ENCODE measurements at places on chromosomes 1 and 21.

DNA sequence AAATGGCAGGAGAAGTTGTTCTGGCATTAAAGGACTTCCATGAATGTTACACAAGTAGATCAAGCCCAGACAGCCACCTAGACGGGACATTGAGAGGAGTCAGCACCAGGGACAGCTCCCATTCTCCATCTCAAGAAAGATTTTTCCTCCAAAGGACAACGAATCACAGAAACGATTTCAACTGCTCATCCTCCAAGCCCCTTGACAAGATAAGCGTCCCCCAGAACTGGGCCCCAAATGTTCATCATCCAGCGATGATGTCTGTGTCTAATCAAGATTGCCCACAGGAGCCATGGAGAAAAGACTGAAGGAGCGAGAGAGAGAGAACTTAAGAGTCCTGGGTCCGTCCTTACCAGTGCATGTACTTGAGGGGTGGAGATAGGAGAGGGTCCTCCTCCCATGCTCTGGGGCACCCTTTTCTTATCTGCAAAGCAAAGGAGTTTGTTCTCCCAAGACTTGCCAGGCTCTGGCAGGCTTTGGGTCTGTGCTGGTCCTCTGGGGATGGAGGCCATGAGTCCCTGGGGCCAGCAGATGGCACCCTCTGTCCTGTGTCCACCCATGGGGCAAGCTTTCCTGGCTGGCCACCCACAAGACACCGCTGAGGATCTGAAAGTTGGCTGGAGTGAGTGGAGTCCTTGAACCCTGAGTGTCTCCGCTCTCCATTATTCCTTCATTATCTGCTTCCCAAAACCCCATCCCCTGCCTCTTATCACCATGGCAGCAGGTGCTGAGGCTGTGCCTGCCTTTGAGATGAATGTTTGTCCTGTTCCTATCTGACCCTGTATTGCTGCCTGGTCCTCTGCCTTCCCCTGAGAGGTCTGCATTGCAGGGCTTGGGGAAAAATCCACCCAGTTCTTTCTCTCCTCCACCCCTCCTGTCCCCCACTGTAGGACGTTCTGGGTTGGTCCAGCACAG lies 164.6 kb downstream of the ACTL8 start:
- H3K4me3 ChIP-seq: no peak overlapping the region
- no peaks in the 10 kb centered on the region for H3K4me1 ChIP-seq
- H3K36me3 ChIP-seq: no peaks in the 10 kb centered on the region
- H3K27ac ChIP-seq: no peak overlapping the region

DNA sequence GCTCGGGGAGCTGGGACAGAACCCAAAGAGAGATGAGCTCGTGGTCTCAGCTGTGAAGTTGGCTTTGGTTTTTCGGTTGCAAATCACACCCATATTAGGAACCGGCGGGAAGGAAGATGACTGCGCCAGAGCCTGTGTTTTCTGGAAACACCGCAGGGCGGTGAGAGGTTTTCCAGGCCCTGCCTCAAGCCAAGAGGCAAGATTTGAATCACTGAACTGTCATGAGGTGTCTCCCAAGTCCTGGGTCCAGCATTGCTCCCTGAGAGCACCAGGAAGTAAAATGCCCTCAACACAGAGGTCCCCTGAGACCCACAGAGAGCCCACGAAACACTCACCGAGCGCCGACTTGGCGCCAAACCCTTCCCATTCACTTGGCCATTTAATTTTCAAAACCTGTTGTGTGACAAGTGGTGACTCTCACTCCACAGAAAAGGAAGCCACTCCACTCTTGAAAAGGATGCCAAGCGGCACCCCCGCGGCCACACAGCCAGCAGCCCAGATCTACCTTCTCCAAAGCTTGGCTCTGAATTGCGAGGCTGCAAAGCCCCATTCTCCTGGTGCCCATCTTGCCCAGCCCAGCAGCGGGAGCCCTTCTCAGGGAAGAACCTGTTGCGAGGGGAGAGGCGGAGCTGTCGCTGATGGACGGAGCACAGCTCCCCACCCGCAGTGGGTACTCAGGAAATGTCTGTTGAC lies 99.0 kb upstream of the RUNX3 start:
- H3K4me1 ChIP-seq: peaks cover 98% of the 10 kb centered on the region
- H3K27ac ChIP-seq: no peak overlapping the region
- H3K27me3 ChIP-seq: no peaks in the 10 kb centered on the region
- peak overlapping the region; percentile 66 for H3K4me3 ChIP-seq

DNA sequence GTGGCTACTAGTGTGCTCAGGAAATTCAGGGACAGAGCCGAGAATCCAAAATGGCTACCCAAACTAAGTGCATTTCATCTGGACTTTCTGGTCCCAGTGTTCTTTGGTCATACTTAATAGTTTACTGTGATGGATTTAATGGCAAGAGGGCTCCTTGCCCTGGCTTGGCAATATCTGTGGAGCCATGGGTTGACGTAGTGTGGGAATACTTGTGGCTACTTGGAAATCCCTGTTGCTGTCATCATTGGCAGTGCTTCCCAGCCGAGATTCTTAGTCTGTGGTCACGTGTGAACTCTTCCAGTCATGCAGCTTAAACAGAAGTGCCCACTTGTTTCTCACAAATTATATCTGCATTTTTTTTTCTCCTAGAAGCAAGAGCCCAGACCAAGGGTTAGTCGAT lies 198.9 kb downstream of the HS2ST1 start:
- H3K27ac ChIP-seq: no peak overlapping the region
- DNase-seq: no peak
- H3K4me1 ChIP-seq: no peaks in the 10 kb centered on the region
- H3K4me3 ChIP-seq: no peak overlapping the region
- H3K27me3 ChIP-seq: no peaks in the 10 kb centered on the region

DNA sequence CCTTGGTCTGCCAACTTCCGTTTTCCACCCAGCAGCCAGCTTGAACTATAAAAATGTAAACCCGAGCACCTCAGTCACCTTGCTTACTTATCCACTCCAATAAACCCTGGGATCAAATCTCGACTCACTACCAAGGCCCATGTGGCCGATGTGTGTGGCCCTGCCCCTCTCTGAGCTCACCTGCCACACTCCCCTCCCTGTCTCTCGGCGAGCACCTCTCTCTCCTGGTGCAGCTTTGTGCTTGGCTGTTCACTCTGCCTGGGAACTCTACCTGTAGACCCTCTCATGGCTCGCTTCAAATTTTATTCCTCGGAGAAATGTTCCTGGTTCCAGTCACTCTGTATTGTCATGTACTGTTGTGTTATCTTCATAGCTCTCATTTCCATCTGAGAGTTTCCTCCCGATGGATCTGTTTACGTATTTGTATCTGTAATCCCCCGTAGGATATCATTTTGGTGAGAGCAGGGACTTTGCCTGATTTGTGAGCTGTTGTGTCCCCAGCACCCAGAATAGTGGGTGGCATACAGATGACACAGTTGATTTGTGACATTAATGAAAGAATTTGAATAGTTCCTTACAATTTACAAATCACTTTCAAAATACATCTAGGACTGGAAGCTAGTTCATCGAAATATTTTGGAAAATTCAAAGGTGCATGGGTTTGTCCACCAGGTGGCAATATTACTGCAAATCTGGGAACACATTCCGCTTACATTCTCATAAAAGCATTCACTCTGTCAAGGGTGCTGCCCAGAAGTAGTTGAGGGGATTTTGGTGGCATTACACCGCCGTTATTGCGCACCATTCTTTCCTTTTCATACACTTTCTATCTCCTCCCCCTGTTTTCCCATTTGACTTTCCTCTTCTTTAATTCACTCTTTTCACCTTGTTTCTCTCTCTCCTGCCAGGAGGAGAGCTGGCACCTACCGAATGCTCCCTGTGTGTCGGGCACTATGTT lies 95.3 kb downstream of the ABCA4 start:
- H3K4me1 ChIP-seq: peaks cover 4% of the 10 kb centered on the region
- H3K4me3 ChIP-seq: no peak overlapping the region
- H3K36me3 ChIP-seq: no peaks in the 10 kb centered on the region
- H3K27ac ChIP-seq: no peak overlapping the region
- no peak for DNase-seq

DNA sequence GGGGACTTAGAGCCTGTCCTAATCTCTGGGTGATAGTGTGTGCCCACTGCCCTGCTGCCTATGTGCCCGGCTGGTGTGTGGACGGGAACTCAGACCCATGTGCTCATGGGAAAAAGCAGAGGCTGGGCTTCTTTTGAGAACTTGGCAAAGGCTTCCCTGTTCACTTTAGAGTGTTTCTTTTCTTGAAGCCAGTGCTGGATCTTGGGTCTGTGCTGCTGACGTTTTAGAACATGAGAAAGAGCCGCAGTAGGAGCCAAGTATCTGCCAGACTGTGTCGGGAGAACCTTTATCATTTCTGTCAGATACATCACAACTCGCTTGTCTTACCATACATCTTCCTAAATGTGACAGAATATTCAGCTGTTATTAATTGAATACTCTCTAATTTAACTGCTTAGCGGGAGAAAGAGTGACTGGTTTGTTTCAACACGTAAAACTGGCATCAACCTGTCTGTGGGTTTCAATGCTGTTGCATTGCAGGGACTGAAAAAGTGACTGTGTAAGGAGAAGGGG lies 195.2 kb downstream of the PBX1 start:
- no peaks in the 10 kb centered on the region for H3K4me1 ChIP-seq
- DNase-seq: no peak
- H3K36me3 ChIP-seq: no peaks in the 10 kb centered on the region
- peaks cover 3% of the 10 kb centered on the region for H3K27me3 ChIP-seq

- no peak overlapping the region for H3K27ac ChIP-seq
- H3K4me3 ChIP-seq: no peak overlapping the region
- DNase-seq: no peak
- H3K4me1 ChIP-seq: no peaks in the 10 kb centered on the region
- no peaks in the 10 kb centered on the region for H3K36me3 ChIP-seq
- peaks cover 5% of the 10 kb centered on the region for H3K27me3 ChIP-seq
Measured at GRCh38 chr21:41536076-41536826, 28.3 kb upstream of the TMPRSS2 start.

DNA sequence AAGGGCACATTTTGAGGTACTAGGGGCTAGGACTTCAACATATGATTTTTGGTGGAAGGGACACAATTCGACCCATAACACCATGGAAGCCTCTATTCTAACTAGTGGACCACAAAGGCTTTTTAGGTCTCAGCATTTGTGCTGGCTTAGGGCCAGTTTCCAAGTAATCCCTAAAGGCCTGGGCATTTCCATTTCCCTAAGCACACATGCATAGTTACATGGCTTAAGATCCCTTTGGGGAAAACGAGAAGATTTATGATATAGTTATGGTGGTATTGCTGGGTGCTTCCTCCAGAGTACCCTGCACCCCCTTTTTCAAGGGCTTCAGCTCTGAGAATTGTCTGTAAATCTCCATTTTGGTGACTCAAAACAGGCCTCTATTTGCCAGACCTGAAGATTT lies 28.2 kb upstream of the TMEM54 start:
- DNase-seq: no peak
- H3K36me3 ChIP-seq: no peaks in the 10 kb centered on the region
- no peak overlapping the region for H3K4me3 ChIP-seq
- H3K27ac ChIP-seq: no peak overlapping the region
- H3K4me1 ChIP-seq: peaks cover 9% of the 10 kb centered on the region

DNA sequence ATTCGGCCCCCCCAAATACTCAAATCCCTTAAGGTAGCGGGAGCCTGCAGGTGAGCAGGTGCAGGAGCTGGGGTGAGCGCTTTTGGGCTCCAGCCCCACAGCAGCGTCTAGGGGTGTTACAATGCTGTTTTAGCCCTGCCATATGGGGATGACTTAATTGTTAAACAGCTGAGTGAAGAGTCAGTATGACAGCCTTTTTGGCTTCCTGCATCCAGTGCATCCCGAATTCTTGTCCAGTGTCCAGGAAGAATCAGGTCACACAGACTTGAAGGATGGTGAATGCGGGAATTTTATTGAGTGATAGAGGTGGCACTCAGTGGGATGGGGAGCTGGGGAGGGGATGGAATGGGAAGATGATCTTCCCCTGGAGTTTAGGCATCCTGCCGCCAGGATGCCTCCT lies 30.4 kb upstream of the HHAT start:
- H3K4me1 ChIP-seq: no peaks in the 10 kb centered on the region
- peaks cover 16% of the 10 kb centered on the region for H3K27me3 ChIP-seq
- H3K36me3 ChIP-seq: no peaks in the 10 kb centered on the region
